Chondrocyte (in vitro differentiated cells): ENCODE measurements at places on chromosomes 11 and 22. TPM values are rescaled to one million over a fixed set of nuclear protein-coding genes. Genes with fewer than 3 reads are reported as not detected.

The EFCAB6 gene
- 0.49 to 1.5 TPM (median 1.1 TPM) in 3 replicates for total RNA-seq

DNA sequence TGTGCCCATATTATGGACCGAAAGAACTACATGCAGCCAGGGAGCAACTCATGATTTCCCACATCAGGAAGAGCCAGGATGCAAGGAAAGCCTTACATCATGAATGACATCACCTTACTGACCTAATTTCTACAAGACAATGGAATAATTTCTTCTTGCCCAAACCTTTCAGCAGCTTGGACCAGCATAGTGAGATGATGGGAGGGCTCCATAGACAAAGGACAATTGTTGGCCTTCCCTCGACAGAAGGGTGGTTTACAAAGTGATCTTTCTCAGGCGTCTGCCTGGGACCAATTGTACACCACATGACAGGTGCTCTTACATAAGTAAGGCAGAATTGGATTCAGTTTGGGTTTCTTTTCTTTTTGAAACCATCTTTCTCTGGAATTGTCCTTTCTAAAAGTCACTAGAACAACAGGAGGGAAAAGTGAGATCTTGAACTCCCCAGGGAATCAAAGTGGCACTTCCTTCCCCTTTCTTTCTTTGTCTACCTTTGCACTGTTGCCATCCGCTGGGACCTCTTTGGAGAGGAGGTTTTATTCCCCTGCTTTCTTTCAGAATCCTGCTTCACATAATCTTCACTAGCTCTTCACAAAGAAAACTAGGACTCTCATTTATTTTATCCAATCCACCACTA is 51.7 kb upstream of the PAK1 start:
- DNase-seq, result no peak
- no peak overlapping the region for H3K27ac ChIP-seq
- no peaks in the 10 kb centered on the region for H3K27me3 ChIP-seq
- peaks cover 4% of the 10 kb centered on the region for H3K4me1 ChIP-seq
- H3K4me3 ChIP-seq, result no peak overlapping the region

DNA sequence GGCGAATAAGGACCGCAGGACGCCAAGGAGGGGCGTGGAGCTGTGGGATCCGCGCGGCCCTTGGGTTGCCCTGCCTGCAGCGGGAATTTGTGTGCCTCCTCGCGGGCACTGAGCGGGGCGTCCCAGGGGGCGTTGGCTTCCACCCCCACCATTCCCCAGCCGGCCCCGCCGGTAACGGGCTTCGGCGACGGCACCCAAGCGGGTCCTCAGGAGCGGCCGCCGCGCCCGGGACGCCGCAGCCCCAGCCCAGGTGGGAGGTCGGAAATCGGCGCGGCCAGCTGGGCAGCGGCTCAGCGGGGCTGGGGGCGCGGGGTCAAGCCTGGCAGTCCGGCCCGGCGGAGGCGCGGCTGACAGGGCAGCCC is 320 bp downstream of the CLTCL1 start:
- H3K27ac ChIP-seq, result peak overlapping the region; percentile 98
- peaks cover 62% of the 10 kb centered on the region for H3K4me1 ChIP-seq
- peak overlapping the region; percentile 88 for H3K4me3 ChIP-seq
- H3K27me3 ChIP-seq, result no peaks in the 10 kb centered on the region

The ASPHD2 gene
- 5.5 to 6.9 TPM (median 6.8 TPM) in 3 replicates for total RNA-seq

DNA sequence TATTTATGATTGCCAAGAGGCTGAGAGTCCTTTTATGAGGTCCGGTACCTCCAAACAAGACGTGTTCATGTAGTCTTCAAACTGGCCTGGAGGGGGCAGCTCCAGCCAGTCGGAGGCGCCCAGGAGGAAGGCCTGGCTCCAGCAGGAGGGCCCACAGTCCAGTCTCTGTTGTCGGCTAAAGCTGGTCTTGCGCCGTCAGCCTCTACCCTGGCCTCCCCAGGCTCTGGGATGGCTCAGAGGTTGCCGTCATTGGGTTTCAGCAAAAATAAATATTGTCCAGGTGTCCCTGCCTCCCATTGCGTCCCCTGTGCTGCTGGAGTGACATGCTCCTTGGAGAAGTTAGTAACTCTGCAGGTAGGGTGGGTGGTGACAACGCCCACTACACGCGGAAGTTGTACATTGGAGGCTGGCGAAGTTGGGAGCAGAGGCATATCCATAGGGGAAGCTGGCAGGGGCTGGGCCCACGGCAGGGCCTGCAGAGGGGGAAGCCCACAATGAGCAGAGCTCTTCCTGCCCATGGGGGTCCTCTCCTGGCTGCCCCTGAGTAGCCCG is 1.0 kb upstream of the SLC25A1 start:
- no peaks in the 10 kb centered on the region for H3K27me3 ChIP-seq
- H3K27ac ChIP-seq, result peak overlapping the region; percentile 83
- peak overlapping the region; percentile 69 for H3K4me3 ChIP-seq

The CARD16 gene
- 2.0 TPM in 1 of 3 replicates, not detected in the others for total RNA-seq

The HOATZ gene
- not detected in 3 replicates for total RNA-seq

DNA sequence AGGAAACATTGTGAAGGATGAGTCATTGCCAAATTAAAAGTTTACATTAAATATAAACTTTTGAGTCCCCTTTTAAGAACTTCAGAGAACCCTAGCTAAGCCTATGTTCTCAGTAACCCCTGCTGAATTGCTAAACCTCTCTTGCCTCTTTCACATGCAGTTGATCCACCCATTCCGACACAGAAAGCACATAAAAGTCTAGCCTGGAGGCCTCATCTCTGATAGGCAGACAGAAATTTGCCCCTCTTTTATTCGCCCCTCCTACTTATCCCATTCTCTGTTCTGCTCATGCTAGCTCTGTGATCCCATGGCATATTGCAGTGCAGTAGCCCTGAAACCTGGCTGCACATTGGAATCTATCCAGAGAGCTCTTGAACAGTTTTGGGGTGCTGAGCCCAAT is 58.2 kb upstream of the PDE3B start:
- H3K27me3 ChIP-seq, result no peaks in the 10 kb centered on the region
- H3K36me3 ChIP-seq, result no peaks in the 10 kb centered on the region
- H3K27ac ChIP-seq, result no peak overlapping the region
- no peak for DNase-seq

The TRIM64 gene
- total RNA-seq, result not detected in 3 replicates

The RIC8A gene
- 107 to 130 TPM (median 124 TPM) in 3 replicates for total RNA-seq

DNA sequence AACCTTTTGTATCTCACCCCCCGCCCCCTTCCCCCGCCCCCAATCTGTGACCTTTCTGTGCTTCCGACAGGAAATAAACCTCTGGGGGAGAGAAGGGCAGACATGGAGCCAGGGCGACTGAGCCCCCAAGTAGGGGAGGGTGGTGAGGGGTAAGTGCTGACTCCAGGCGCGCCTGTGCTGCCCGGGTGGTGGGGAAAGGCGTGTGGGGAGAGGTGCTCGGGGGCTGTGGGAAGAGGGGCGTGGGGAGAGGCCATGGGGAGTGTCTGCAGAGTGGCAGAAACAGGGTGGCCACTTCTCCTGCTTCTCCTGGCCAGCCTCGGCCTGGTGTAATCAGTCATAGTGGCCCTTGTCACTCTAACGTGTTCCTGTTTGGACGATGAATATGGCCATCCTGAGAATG is 8.0 kb downstream of the SLC16A8 start:
- no peak overlapping the region for H3K27ac ChIP-seq
- no peak for DNase-seq
- no peaks in the 10 kb centered on the region for H3K27me3 ChIP-seq
- no peaks in the 10 kb centered on the region for H3K4me1 ChIP-seq
- no peak overlapping the region for H3K4me3 ChIP-seq
- peaks cover 6% of the 10 kb centered on the region for H3K36me3 ChIP-seq

The CCDC87 gene
- 0.23 to 0.32 TPM (median 0.27 TPM) in 3 replicates for total RNA-seq

The TMEM121B gene
- total RNA-seq, result 0.36 to 0.87 TPM (median 0.59 TPM) in 3 replicates

The DGAT2 gene
- 1.3 to 1.6 TPM in 2 of 3 replicates, not detected in the other for total RNA-seq

The LARGE2 gene
- total RNA-seq, result not detected in 3 replicates

- peak overlapping the region; percentile 3 for H3K4me3 ChIP-seq
- no peak for DNase-seq
- no peaks in the 10 kb centered on the region for H3K27me3 ChIP-seq
- H3K4me1 ChIP-seq, result peaks cover 67% of the 10 kb centered on the region
Observed at GRCh38 chr11:19763330-19763729, 50.7 kb downstream of the NAV2 start.

DNA sequence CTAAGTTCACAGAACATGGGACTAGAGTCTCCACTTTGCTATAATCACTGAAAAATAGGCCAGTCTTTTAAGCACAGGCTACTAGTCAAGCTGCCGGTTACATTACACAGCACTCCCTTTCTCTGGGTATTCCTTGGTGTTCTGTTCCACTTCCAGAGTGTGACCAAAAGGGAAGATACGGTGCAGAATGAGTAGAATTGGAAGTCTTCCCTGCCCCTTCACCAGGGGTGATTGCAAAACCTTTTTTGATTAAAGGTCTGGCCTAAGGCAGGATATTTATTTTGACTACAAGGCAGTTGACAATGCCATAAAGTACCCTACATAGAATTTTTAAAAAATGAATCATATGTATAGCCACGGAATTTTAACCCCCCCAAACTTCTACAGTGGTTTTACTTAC is 59.6 kb upstream of the ADORA2A start:
- no peak for DNase-seq
- peaks cover 14% of the 10 kb centered on the region for H3K4me1 ChIP-seq
- H3K27me3 ChIP-seq, result no peaks in the 10 kb centered on the region
- H3K36me3 ChIP-seq, result peaks cover 44% of the 10 kb centered on the region
- H3K4me3 ChIP-seq, result no peak overlapping the region
- no peak overlapping the region for H3K27ac ChIP-seq

DNA sequence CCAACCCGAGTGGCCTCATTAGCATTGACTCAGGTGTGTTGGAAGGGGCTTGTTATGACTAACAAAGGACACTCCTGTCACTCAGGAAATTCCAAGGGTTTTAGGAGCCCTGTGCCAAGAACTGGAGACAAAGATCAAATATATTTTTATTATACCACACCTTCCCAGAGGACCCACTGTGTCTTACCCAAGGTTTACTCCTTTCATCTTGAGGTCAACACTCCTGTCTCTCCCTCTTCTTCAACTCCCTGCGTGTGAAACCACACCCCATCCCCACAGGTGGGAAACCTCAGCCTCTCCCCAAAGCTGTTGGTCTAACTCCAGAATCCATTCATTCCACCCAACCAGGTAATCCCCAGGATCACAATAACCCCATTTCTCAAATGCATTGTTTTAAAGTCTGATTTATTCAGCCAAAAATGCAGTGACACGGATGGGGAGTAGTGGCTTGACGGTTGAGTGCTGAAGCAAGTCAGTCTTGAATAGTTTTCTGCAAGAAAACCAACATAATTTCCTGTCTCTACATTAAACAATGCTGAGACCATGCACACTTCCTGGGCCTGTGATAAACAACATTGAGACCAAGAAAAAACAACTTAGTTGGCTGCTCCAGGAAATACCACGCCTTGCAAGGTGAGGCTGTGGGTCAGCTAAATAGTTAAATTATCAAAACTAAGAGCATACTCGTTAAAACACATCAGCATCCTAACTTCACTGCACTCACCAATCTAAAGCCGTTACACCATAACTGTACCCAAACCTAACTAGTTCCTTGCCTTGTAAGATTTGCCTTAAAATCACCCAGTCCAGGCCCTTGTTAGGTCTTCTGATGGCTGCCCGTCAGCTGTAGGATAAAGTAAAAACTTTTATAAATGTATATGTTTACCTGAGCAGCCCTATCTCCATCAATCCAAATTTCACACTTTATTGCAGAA is 38.5 kb upstream of the SPON1 start:
- no peaks in the 10 kb centered on the region for H3K36me3 ChIP-seq
- H3K27ac ChIP-seq, result no peak overlapping the region
- no peaks in the 10 kb centered on the region for H3K4me1 ChIP-seq
- H3K27me3 ChIP-seq, result peaks cover 13% of the 10 kb centered on the region
- no peak overlapping the region for H3K4me3 ChIP-seq

DNA sequence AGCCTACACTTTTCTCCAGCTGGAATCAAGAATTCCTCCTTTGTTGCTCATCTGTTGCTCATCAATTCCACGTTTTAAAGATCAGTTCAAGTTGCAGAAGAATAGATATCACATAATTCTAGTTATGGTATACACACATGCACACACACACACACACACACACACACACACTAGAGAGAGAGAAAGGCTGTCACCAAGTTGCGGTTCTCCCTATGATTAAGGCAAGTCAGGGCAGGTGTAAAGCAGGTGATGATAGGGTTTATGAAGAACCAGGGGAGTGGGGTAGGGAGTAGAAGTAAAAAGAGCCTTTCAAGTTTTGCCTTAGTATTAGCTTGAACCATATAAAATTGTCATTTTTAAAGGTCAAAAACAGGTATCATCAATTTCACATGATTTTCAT is 31.7 kb upstream of the TMPRSS4 start:
- H3K27ac ChIP-seq, result no peak overlapping the region
- H3K27me3 ChIP-seq, result peaks cover 42% of the 10 kb centered on the region
- DNase-seq, result no peak
- no peak overlapping the region for H3K4me3 ChIP-seq
- no peaks in the 10 kb centered on the region for H3K36me3 ChIP-seq
- H3K4me1 ChIP-seq, result no peaks in the 10 kb centered on the region

The BDNF gene
- 2.0 to 4.4 TPM (median 4.1 TPM) in 3 replicates for total RNA-seq
